ENCODE measurements at places on chromosomes 6 and 20.
A peak's percentile ranks its signal among the peaks of the same experiment; 100 is the strongest.

GRCh38 chr6:106488494-106489370, 128.2 kb downstream of the CRYBG1 start:
- no peak for DNase-seq

DNA sequence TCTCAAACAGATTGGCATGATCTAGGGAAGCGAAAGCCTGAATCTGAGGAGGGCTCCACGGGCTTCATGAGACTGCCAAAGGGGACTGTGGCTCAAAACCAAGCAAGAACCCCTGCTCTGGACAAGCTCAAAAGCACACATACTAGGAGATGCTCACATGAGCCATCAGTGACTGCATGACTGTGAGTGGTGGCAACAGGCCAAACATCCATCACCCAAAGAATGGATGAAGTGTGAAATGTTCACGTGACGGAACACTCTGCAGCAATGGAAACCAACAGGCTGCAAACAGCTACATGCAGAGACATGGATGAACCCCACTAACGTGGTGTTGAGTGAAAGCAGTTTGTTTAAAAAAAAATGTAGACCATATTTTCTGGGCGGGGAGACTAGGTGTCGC, 136.3 kb downstream of the PREX1 start:
- no peak for DNase-seq

DNA sequence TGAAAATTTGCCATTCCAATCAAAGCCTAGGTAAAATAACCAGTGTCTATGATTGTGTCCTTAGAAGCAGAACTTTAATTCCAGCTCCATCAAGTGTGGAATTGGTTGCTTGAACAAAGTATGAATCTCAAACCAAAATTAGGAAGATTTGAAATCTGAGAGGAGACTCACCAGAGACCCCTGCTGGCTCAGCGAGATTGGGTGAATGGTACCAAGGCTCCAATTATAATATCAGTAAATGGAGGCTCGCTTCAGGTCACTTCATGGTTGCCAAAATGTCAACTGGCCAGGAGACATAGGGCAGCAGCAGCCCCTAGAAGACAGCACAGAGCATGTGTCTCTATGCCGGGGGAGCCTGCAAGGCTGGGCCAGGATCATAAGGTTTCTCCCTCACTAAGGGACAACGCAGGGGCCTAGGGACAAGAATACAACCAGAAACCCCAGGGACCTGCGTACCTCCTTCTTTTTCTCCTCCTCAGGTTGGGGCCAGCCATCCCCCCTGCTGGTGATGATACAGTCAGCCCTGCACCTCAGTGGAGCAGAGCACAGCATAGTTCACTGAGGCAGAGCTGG, 14.0 kb downstream of the RBL1 start:
- DNase-seq, result no peak

DNA sequence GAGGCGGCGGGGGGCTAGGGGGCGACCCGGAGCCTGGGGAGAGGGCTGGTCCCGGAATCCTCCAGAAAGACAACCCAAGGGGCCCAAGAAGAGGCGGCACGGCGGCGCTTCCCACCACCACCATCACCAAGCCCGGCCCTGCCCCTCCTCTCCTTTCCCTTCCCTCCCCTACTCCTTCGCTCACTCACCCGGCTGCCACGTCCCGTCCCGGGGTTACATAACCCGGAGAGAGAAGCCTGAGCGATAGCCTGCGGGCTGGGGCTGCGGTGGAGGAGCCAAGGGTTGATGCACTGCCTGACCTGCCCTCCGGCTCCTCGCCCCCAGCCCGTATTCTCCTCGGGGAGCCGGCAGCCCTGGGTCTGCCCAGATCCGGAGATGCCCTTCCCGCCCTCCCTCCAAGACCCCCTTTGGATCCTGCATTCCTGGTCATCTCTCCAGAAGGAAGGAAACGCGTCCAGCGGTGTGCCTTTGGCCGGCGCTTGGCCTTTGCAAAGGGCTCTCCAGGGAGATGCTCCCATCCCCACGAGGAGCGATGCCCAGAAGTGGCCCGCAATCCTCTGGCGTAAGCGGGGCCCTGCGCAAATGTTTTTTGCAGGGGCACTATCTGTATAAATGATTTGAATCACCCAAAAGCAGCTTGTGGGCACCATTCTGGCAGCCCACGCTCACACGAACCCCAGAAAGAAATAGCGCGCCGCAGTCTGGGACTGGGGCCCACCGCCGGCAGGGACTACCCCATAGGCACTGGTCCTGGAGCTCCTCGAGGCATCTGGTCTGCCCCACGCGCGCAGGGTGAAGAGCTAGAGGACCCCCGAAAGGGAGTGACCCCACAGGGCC, 4.6 kb upstream of the CPXM1 start:
- DNase-seq, result no peak

DNA sequence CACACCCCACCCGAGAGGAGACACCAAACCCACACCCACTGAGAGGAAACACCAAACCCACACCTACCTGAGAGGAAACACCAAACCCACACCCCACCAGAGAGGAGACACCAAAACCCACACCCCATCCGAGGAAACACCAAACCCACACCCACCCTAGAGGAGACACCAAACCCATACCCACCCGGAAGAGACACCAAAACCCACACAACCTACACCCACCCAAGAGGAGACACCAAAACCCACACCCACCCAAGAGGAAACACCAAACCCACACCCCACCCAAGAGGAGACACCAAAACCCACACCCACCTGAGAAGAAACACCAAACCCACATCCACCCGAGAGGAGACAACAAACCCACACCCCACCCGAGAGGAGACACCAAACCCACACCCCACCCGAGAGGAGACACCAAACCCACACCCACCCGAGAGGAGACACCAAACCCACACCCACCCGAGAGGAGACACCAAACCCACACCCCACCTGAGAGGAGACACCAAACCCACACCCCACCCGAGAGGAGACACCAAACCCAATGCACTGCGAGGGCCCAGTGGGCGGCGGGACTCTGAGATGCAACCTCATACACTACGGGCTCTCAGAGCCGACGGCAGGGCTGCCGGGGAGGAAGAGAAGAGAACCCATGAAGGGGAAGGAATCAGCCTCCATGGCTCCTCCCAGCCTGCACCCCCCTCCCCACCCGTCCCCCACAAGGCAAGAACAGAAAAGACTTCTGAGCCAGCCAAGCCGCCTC, 83.3 kb downstream of the TAF4 start:
- no peak for DNase-seq

- DNase-seq, result no peak
Observed at GRCh38 chr6:147855803-147856482, 347.5 kb downstream of the SAMD5 start.

GRCh38 chr6:167219967-167220512, 62.3 kb upstream of the GPR31 start:
- DNase-seq, result no peak

DNA sequence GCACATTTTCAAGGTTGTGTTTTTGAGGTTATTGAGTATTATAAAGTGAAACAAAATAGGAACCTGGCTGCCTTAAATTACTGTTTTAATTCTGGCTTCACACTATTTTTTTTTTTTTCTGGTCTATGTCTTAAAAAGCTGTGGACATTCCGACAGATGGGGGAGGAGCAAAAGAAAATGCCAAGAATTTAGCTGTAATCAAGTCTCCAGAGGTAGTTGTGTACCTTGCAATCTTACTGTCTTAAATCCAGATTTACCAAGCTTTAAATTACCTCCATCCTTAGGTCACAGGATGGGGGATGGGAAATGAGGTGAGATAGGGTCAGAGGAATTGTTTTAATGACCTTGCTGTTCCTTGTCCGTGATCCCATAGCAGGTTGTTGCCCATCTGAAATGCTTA, 182.8 kb downstream of the UTRN start:
- DNase-seq, result no peak

DNA sequence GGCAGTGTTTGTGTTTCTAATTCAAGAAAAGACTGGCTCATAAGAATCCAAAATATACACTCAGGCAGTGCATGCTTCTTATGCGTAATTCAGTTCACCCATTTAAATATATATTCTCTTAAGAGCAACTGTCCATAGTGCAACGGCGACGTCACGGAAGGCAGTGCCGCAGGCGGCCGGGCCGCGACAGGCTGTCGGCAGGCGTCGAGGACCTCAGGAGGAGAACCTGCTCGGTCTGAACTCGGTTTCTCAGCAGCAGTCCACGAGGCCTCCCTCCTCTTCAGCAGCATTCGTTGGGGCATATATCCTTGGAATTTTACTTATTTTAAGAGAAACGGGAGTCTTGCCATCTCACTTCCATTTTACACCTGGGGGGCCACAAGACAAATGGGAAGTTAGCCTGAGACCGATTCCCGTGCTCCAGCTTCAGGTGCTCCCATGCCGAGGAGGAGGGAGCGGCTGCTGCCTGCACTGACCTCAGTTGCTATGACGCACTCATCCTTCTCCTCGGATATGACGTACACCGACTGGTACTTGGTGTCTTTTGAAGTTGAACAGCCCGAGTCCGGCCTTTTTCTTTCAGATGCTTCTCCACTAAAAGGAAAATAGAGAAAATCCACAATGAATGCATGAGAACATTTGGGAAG, 8.2 kb downstream of the DLL1 start:
- no peak for DNase-seq

DNA sequence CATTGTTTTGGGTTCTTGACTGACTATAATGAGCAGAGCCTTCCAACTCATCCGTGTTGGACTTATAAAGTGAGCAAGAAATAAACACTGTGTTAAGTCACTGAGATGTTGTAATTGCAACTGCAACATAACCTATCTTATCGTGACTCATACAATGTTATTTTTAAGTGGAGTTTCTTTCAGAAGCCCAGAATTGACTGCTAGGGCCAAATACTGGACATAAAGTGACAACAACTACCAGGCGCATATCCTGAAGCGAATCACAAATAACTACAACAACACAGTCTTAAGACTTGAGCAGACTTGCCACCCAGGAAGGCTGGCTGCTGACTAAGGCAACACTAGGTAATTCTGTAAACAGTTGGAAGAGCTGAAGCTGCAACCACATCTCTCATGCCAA, 326.6 kb downstream of the COL12A1 start:
- DNase-seq, result no peak

- peak; percentile 3 for DNase-seq
Observed at GRCh38 chr6:62283796-62284411, 2.1 kb downstream of the KHDRBS2 start.

GRCh38 chr6:16316741-16317251, 78.4 kb downstream of the GMPR start:
- peak; percentile 18 for DNase-seq

DNA sequence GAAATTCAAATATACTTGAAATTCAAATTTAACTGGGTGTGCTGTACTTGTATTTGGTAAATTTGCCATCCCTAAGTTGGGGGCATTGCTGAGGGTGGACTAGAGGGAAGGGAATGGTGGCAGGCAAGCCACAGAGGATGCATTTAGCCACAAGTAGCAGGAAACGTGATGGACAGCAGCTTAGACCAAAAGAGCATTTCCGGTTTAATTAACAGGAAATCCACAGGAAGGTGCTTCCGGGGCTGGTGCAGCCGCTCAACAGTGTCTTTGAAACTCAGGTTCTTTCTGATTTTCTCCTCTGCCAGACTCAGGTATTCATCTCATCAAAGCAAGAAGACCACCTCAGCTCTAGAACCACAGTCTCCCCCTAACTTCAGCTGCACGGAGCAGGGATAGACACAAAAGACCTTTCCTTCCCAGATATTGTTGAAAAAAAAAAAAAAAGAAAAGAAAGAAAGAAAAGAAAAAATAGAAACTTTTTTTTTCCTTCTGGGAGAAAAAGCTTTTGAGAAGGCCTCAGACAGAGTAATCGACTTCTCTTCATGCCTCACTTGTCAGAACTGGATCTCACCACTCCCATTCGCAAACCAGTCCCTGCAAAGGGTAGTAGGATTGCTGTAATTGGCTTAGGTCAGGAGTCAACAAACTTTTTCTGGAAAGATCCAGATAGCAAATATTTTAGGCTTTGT, 8.0 kb upstream of the BCAS1 start:
- DNase-seq, result no peak

- no peak for DNase-seq
Observed at GRCh38 chr6:40205801-40206200, 271.5 kb upstream of the MOCS1 start.

- peak; percentile 48 for DNase-seq
Observed at GRCh38 chr20:45817376-45818194, 5.1 kb downstream of the UBE2C start.

DNA sequence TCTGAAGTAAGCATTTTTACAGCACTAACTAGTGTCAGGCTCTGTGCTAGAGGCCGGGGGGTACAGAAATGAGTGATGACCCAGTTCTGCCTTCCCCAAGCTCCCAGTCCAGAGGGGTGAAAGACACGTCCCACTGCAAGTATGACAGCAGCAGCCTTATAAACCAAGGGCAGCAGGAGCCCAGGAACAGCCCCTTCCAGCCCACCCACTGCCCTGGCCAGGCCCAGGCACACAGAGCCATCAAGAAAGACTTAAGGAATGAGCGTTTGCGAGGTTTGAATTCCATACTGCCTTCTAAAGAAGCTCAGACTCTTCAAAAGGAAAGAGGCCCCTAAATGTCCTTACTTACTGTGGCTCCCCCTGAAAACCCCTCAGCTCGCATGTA, 10.0 kb downstream of the TRERF1 start:
- DNase-seq, result no peak

DNA sequence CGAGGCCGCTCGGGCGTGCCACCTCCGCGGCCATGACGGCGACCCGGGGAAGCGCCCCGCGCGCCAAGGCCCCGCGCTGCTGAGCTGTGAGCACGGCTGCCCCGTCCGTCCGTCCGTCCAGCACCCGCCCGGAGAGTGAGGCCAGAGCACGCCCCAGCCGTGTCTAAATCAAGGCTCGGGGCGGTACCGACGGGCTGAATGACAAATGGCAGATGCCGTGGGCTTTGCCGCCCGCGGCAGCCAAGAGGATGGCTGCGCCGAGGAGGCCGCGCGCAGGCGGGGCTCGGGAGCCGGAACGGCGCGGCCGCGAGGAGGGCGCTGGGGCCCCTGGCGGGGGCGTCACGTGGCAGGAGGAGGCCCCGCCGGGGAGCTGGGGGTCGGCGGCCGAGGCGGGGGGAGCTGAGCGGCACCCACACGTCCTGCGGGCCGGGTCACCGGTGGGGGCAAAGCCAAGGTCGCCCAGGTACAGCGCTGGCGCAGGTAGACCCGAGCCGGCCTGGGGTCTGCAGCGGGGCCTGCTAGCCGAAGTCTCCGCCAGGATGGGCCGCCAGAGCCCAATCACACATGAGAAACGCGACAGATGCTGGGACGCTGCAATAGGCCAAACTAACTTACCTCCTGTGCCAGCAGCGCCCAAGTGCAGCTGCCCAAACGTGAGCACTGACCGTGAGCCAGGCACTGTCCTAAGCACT, at the start of gene PLAGL1:
Gene PLAGL1, minus strand, starts transcription at position 140 of the 692 bp plus-strand sequence. CDS start 60,123 bp downstream, outside the sequence.
- DNase-seq, result peak; percentile 9

GRCh38 chr6:149895048-149895590, 2.8 kb downstream of the RAET1E start:
- no peak for DNase-seq

GRCh38 chr6:168582571-168582981, 141.6 kb downstream of the SMOC2 start:
- DNase-seq, result no peak

Measured in NCI-H460 (cell line).